Myocyte (in vitro differentiated cells): ENCODE measurements at places on chromosomes 1 and 21. TPM values are rescaled to one million over a fixed set of nuclear protein-coding genes. Genes with fewer than 3 reads are reported as not detected.

The LIPI gene
- total RNA-seq: not detected in 2 replicates

The ADAM30 gene
- total RNA-seq: not detected in 2 replicates

The KLHDC8A gene
- total RNA-seq: not detected in 2 replicates

The CYP4Z1 gene
- not detected in 2 replicates for total RNA-seq

The TACSTD2 gene
- not detected in 2 replicates for total RNA-seq

The NUDT4B gene
- total RNA-seq: 39.2 and 64.9 TPM in 2 replicates

The CELA3B gene
- not detected in 2 replicates for total RNA-seq

The ETS2 gene
- total RNA-seq: 4.3 and 8.2 TPM in 2 replicates

The KIRREL1 gene
- total RNA-seq: 41.8 and 50.2 TPM in 2 replicates

The CD247 gene
- 0.21 TPM in 1 of 2 replicates, not detected in the other for total RNA-seq

The ACTA1 gene
- total RNA-seq: 1,702 and 1,763 TPM in 2 replicates

The RAD54L gene
- total RNA-seq: 0.52 and 0.59 TPM in 2 replicates

The RXFP4 gene
- not detected in 2 replicates for total RNA-seq

The PRSS38 gene
- total RNA-seq: not detected in 2 replicates

The OR2L3 gene
- total RNA-seq: not detected in 2 replicates

The OR2L2 gene
- not detected in 2 replicates for total RNA-seq

The AVPR1B gene
- total RNA-seq: not detected in 2 replicates

The NPPB gene
- total RNA-seq: not detected in 2 replicates

The CCDC185 gene
- not detected in 2 replicates for total RNA-seq

The SPATA46 gene
- total RNA-seq: not detected in 2 replicates

The FCRLB gene
- total RNA-seq: 0.21 and 0.57 TPM in 2 replicates

The TMOD4 gene
- 0.35 and 0.47 TPM in 2 replicates for total RNA-seq

The PGLYRP4 gene
- not detected in 2 replicates for total RNA-seq

The NUAK2 gene
- 0.70 and 0.88 TPM in 2 replicates for total RNA-seq

The RAB42 gene
- 1.2 and 2.0 TPM in 2 replicates for total RNA-seq

The LMX1A gene
- not detected in 2 replicates for total RNA-seq

The MIXL1 gene
- total RNA-seq: not detected in 2 replicates

The FAM43B gene
- total RNA-seq: 0.08 TPM in 1 of 2 replicates, not detected in the other

The PAQR6 gene
- total RNA-seq: 1.1 and 4.1 TPM in 2 replicates

The RGS13 gene
- total RNA-seq: 0.62 and 0.68 TPM in 2 replicates

The C1orf185 gene
- total RNA-seq: not detected in 2 replicates

The GBP7 gene
- total RNA-seq: not detected in 2 replicates

The PIGR gene
- not detected in 2 replicates for total RNA-seq

The UMODL1 gene
- not detected in 2 replicates for total RNA-seq

The PCP4 gene
- not detected in 2 replicates for total RNA-seq

The RPTN gene
- total RNA-seq: 1.0 and 1.9 TPM in 2 replicates

The IFNLR1 gene
- total RNA-seq: 0.13 and 0.26 TPM in 2 replicates

The TMEM82 gene
- not detected in 2 replicates for total RNA-seq

The IL10 gene
- not detected in 2 replicates for total RNA-seq

The SLC25A34 gene
- total RNA-seq: 5.2 and 13.0 TPM in 2 replicates

The LCE6A gene
- total RNA-seq: not detected in 2 replicates
